ENCODE measurements at places on chromosomes 12 and 14. TPM values are rescaled to one million over a fixed set of nuclear protein-coding genes. Genes with fewer than 3 reads are reported as not detected.
A peak's percentile ranks its signal among the peaks of the same experiment; 100 is the strongest.

DNA sequence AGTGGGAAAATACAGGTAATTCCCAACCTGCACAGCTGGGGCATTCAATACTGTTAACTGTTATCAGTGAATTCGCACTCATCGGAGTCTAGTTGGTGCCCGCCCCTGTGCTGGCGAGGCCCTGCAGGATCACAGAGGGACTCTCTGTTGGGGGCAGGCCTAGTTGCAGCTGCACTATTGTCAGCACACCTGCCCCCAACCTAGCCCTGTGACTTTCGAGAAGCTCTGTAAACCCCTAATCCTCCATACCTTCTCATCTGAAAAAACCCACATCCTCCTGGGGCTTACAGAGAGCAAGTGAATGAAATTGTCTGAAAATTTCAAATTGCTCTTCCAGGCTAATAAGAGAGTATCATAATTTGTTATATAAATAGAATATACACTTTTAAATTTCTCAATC lies 132.2 kb upstream of the NUDT4 start:
- peaks cover 14% of the 10 kb centered on the region for H3K4me1 ChIP-seq
- H3K27me3 ChIP-seq: no peaks in the 10 kb centered on the region
- DNase-seq: no peak
- no peak overlapping the region for H3K27ac ChIP-seq

DNA sequence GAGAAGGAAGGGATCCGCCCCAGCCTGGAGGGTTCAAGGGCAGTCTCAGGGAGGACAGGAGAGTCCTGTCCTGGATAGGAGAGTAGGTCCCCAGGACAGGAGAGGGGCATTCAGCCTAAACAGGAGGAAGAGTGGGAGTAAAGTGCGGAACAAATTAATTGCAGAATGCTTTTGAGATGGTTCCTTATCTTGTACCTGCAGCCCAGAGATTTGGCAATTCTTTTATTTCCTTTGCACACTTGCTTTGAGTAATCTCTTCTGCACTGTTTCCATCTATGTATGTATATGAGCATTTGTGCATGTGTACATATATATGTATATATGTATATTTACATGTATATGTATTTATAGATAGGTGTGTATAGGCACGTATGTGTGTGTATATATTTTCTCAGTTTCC lies 22.7 kb downstream of the PLEK2 start:
- H3K36me3 ChIP-seq: peaks cover 34% of the 10 kb centered on the region
- H3K27me3 ChIP-seq: no peaks in the 10 kb centered on the region
- DNase-seq: no peak
- H3K27ac ChIP-seq: no peak overlapping the region

GRCh38 chr12:62720661-62721330 lies 214.2 kb downstream of the PPM1H start:
- no peak overlapping the region for H3K4me3 ChIP-seq
- no peaks in the 10 kb centered on the region for H3K27me3 ChIP-seq
- peak overlapping the region; percentile 71 for H3K27ac ChIP-seq
- H3K36me3 ChIP-seq: no peaks in the 10 kb centered on the region
- H3K4me1 ChIP-seq: peaks cover 17% of the 10 kb centered on the region

DNA sequence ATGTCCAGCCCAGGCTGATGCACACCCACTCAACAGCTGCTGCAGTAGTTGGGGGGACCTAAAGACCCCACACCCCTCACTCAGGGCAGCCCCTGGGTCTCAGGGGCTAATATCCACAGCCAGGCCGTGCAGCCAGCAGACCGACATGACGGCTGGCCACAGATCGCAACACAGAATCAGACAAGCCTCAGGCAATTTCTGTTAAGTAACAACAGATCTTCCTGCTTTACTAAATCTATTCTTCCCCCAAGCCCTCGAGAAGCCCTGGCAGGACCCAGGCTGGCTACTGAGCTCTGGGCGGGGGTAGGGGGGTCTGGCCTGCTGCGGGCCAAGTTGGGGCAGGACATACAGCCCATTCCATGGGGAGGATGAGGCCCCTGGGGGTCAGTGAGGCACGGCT lies 28.0 kb upstream of the NUDT14 start:
- H3K36me3 ChIP-seq: peaks cover 4% of the 10 kb centered on the region
- no peaks in the 10 kb centered on the region for H3K27me3 ChIP-seq
- peaks cover 32% of the 10 kb centered on the region for H3K4me1 ChIP-seq
- no peak for DNase-seq

Gene INHBE
- total RNA-seq: 0.09 TPM

Measured in heart right ventricle (tissue), 16 donors.